ENCODE measurements at places on chromosomes 16 and 17.

DNA sequence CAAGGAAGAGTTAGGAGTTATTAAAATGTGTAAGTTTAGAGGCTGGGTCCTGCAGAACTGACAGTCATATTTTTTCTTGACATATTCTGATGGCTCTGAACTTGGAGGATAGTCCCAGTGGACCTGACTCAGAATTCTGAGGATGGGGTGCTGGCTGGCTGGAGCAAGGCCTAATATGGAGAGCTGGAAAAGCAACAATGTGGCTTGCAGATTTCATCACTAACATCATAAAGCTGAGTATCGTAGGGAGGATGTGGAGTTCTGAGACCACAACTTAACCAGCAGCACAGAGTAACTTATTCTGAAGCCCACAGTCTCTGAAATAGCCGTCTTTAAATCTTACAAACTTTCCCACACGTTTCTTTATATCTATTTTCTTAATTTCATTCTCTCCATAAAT is 2.3 kb downstream of the KRTAP1-5 start:
- no peak for DNase-seq

GRCh38 chr17:73550556-73550955 is 93.7 kb downstream of the SDK2 start:
- no peak for DNase-seq

GRCh38 chr17:48871551-48872351 is 20.8 kb upstream of the ATP5MC1 start:
- DNase-seq = no peak

DNA sequence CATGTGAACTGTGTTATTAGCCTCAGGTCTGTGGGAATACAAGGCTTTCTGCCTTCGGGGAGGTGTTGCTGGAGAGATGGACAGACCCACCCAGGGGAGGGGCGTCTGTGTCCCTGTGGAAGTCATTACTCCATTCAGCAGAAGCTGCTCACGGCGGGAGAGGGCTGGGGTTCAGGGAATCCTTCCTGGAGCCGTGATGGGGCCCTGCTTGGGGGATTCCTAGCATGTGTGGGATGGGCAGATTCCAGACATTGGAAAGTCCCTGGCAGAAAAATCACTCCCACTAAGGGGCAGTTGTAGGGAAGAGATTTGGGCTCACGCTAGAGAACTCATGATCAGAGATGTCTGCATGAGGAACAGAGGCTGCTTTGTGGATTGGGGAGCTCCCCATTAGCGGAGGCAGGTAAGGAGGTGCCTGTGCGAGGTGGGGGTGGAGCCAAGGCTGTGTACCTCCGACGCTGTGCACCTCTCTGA is 56.3 kb upstream of the IL34 start:
- no peak for DNase-seq

- DNase-seq = no peak
Observed at GRCh38 chr17:7416323-7416722, 3.8 kb upstream of the SPEM1 start.

DNA sequence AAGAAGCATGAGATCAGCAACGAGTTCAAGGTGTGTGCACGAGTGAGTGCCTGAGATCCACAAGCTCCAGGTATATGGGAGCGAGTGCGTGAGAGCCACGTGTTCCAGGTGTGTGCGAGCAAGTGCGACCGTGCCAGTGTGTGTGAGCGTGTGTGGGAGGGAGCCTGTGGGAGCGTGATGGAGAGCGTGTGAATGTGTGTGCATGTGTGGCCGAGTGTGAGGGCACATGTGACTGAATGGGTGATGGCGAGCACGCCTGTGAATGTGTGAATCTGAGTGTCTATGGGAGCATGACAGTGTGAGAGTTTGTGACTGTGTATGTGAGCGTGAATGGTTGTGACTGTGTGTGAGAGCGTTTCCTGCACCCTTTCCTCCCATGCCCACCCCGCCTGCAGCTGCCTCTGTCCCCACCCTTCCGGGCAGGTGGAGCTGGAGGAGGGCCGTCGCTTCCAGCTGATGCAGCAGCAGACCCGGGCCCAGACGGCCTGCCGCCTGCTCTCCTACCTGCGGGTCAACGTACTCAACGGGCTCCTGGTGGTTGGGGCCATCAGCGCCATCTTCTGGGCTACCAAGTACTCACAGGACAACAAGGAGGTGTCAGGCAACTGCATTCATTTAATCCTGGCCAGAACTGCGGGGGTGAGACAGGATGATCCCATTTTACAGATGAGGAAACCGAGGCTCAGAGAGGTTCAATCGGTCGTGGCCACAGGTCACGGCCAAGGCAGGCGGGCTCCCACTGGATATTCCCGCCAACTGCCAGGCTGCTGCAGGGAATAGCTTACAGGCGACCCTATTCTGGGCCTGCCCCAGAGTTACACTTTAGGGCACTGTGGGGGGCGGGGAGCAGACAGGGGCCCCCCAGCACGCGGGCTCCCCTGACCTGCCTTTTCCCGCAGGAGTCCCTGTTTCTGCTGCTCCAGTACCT is 3.7 kb downstream of the TMC8 start:
- DNase-seq = peak; percentile 74

GRCh38 chr17:67478401-67479041 is 101.4 kb downstream of the PITPNC1 start:
- no peak for DNase-seq

DNA sequence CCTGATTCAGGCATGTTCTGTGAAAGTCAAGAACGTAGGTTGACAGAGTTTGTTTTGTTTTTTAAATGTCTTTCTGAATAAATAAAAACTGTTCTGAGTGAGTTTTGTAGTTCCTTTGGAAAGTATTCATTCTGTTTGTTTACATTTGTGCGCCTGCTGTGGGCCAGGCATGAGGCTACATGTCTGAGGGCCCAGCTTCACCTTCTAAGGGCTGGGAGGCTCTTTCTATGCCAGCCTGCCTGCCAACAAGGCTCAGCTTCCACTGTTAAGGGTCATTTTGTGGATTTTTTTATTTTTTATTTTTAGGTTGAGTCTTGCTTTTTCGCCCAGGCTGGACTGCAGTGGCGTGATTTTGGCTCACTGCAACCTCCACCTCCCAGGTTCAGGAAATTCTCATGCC is 6.1 kb downstream of the WWOX start:
- DNase-seq = no peak
